Fibroblast of lung (primary cell): ENCODE measurements at places on chromosomes 3 and 15. TPM values are rescaled to one million over a fixed set of nuclear protein-coding genes. Genes with fewer than 3 reads are reported as not detected.

The GOLGA6A gene
- polyA plus RNA-seq: not detected in 2 replicates

DNA sequence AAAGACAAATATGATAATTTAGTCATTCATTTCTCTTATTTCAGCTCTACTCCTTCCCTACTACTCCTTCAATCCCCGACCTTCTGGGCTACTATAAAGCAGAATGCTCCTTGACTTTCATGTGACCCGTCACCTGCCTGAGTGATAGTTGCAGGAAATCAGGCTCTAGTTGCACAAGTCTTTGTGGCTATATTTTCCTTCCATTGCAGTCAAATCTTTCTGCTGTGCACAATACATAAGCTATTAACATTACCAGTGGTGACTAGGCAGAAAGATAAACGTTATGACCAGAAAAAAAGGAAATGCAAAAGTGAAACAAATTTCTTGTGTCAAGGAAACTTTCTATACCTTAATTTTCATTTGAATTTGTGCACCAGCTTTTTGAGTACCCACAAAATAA is 2.3 kb downstream of the SUCNR1 start:
- DNase-seq: no peak

DNA sequence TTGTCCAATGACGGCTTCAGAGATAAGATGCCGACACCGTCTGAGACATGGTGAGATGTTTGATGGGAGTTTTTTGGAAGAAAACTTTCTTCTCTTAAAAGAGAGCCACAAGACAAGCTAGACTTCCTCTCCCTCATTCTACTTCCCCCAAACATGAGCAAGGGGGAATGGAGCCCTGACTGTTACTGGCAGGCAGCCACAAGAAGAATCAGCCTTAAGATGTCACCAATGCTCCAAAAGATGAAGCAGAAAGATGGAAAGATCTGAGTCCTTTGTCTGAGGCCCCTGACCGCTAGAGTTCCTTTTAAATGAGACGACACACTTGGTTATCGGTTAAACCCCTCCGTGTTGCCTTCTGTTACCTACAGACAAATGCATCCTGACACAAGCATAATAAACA is 108.7 kb downstream of the ST8SIA2 start:
- DNase-seq: no peak

GRCh38 chr3:44862226-44862637 is 520 bp downstream of the TMEM42 start:
- DNase-seq: peak; percentile 37

GRCh38 chr3:127237835-127238234 is 44.9 kb downstream of the PRR23E start:
- DNase-seq: no peak

The SLC51B gene
- polyA plus RNA-seq: 0.98 and 1.2 TPM in 2 replicates

DNA sequence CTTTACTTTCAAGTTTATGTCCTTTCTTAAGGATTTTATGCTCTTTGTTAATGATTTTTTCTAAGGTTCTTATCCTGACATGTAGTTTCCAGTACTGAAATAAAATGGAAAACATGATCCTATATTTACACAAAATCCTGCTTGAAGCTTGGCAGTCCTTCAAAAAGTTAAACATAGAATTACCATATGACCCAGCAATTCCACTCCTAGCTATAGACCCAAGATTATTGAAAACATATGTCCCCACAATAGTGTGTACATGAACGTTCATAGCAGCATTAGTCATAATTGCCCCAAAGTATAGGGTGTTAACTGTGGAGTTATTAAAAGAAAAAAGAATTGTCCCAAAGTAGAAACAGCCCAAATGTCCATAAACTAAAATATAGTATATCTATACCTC is 33.2 kb downstream of the ITGB5 start:
- peak; percentile 79 for DNase-seq

DNA sequence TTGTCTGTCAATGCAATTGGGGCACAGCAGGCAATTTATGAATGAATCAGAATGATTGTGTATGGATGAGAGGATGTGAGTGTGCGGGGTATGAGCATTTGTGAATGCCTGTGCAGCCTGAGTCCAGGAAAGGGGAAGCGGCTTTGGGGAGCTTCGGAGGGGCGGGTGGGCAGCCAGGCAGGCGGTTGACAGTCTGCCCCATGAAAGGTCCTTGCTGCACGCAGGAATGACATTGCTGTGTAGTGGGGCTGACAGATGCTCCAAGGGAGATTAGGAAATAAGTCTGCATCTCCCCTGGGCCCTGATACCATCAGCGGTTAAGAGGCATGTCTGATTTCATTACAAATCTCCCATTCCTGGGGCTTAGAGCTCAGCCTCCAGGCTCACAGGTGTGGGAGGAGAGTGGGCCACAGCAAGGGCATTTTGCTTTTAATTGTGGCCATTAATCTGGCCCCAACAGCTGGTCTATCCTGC is 26.4 kb upstream of the TSPAN3 start:
- no peak for DNase-seq
